Right kidney (tissue), 9 donors: ENCODE measurements at places on chromosomes 6 and 20.

GRCh38 chr6:21181866-21182265, 411.7 kb upstream of the SOX4 start:
- no peak for DNase-seq

GRCh38 chr20:38246357-38247165, 14.0 kb downstream of the KIAA1755 start:
- no peak for DNase-seq

- DNase-seq: no peak
These were observed 118.1 kb downstream of the IRF4 start for GRCh38 chr6:509676-510075.

DNA sequence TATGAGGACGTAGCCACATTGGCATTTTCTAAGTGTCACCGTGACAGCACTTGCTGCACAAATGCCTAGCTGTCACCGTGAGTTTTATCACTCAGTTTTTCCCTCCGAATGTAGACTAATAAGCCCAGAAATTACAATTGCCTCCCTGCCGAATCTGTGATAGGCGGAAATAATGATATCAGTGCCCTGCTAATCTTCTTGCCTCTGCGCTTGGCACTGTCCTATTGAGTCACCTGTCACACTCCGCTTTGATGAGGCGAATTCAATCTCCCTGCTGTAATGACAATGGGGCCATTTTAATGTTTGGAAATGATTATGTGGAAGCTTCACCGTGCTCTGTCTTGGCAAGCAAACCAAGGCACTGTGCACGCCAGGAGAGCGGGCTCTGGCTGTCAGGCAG, 112.8 kb downstream of the LINC00237 start:
- DNase-seq: no peak

- peak; percentile 43 for DNase-seq
These were observed 21.0 kb downstream of the SRSF3 start for GRCh38 chr6:36615018-36615761.

DNA sequence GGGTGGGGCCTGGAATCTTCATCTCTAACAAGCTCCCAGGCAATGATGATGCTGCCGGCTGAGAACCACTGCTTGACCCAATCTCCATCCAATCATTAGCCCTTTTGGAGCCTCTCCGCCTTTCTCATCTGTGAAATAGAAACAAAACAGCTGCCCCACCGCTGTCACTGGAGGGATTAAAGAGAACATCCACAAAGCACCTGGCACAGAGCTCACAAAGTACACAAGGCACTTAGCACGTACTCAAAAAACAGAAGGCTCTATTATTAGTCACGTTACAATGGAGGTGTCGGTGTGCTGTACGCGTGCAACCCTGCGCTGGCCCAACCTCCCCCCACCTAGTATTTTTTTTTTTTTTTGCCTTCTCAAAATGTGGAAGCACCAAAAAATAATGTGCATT, 213.5 kb upstream of the ARID1B start:
- no peak for DNase-seq

DNA sequence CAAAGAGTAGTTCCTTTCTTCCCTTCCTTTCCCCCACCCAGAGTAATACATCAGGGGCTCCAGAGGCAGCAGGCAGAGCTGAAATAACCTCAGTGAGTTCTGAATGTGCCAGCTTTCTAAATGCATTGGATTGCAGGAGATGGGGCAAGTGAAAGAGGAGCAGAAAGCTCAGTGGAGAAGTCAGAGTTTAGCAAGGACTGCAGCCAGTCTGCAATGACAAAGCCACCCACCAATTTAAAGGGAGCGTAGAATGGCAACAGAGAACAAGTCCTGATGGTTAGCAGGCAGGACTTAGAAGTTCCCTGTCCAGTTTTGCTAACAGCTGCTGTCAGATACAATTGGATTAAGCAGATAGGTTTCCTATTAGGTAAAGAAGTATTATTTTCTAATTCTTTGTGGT, 203.4 kb upstream of the RIN2 start:
- no peak for DNase-seq

DNA sequence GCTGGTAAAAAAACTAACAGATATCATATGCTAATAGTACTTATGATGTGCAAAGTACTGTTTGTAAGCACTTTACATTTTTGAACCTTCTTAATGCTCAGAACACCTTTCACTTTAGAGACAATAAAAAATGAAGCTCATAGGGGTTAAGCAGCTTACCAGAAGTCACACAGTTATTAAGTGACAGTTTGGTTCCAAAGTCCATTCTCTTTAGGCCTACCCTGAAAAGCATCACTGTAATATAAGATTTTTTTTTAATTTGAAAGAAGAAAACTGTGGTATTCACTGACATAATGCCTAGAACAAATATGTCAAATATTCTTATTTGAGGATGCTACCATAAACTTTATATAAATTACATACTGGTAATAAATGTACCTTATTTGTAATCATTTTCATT, 127.6 kb upstream of the RUNX2 start:
- no peak for DNase-seq

DNA sequence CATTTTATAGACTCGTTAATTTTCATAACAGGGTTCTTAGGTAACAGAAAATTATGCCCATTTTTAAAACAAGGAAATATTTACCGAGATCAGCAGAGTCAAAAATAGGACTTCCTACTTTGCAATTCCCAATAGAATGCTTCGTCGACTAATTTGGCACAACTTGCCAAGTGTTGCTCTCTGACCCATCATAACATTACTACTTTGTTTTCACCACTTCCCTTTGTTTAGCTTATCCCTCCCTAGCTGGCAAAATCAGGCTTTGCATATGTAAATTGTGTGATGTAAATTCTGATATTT, 914 bp upstream of the RANBP9 start:
- DNase-seq: no peak

DNA sequence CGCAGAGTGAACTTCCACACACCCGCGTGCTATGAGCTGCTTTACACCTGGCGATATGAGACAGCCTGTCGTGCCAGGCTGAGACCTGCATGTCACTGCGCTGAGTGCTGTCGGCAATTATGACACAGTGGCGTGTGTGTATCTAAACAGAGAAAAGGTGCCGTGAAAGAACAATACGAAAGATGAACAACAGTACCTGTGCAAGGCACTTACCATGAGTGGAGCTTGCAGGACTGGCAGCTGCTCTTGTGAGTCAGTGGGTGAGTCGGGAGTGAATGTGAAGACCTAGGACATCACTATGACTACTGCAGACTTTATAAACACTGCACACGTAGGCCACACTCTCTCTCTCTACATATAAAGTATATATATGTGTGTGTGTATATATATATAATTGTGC, 68.5 kb upstream of the DUSP22 start:
- DNase-seq: no peak
